ENCODE measurements at places on chromosomes 11 and 22.

DNA sequence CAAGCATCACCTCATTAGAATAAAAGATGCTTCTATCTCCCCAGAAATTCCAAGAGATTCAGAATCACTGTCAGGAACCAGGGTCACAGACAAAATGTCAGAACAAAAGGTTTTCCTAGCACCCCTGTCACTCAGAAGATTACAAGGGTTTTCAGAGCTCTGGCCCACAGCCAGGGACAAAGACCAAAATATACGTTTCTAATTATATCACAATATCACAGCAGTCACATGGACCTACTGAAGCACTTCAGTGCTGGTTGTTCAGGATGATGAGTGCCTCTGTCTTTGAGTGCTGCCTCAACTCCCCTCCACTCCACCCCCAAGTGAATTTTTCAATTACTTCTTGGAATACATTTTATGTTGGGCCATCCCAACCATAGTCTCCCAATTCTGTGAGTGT lies 21.9 kb upstream of the RTL6 start:
- no peak for DNase-seq

DNA sequence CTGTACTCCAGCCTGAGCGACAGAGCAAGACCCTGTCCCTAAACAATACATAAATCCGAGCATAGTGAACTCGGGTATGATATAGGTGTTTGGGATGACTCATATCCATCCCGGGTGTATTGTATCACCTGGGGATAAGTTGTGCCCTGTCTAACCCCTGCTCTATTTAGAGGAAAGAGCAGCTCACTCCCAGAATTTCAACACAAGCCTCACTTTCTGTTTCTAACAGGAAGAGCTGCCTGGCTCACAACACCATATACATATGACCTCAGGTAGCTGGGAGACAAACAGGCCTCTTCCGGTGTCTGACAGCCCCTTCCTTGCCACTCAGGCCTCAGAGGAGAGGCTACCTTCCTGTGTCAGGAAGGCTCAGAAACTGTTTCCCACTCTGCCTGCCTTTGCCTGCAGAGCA lies 9.9 kb upstream of the MICALL1 start:
- DNase-seq: no peak

GRCh38 chr11:103619480-103619879 lies 417.0 kb upstream of the DDI1 start:
- no peak for DNase-seq

DNA sequence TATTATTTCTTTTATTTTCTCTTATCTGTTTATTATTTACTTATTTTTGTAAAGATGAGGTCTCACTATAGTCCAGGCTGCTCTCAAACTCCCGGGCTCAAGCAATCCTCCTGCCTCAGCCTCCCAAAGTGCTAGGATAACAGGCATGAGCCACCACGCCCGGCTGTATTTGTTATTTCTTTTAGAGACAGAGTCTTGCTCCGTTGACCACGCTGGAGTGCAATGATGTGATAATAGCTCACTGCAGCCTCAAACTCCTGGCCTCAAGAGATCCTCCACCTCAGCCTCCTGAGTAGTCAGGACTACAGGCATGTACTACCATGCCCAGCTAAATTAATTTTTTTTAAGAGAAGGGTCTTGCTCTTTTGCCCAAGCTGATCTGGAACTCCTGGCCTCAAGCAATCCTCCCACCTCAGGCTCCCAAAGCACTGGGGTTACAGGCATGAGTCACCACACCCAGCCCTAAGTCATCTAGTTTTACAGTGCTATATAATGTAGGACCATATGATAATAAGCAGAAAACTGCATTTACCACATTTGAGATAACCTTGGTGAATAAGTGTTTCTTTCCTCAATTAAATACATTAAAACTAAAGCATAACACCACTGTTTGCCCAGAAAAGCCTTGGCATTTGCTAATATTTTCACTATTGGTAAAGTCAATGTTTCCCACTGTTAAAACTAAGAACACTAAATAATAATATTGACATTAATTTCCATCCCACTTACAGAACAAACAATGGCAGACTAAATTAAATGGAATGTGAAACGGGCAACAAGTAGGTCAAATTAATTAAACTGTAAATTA lies 127.5 kb downstream of the SIK3 start:
- no peak for DNase-seq

GRCh38 chr11:28259177-28259843 lies 151.1 kb downstream of the METTL15 start:
- DNase-seq: no peak

GRCh38 chr11:28701760-28702449 lies 593.7 kb downstream of the METTL15 start:
- no peak for DNase-seq

DNA sequence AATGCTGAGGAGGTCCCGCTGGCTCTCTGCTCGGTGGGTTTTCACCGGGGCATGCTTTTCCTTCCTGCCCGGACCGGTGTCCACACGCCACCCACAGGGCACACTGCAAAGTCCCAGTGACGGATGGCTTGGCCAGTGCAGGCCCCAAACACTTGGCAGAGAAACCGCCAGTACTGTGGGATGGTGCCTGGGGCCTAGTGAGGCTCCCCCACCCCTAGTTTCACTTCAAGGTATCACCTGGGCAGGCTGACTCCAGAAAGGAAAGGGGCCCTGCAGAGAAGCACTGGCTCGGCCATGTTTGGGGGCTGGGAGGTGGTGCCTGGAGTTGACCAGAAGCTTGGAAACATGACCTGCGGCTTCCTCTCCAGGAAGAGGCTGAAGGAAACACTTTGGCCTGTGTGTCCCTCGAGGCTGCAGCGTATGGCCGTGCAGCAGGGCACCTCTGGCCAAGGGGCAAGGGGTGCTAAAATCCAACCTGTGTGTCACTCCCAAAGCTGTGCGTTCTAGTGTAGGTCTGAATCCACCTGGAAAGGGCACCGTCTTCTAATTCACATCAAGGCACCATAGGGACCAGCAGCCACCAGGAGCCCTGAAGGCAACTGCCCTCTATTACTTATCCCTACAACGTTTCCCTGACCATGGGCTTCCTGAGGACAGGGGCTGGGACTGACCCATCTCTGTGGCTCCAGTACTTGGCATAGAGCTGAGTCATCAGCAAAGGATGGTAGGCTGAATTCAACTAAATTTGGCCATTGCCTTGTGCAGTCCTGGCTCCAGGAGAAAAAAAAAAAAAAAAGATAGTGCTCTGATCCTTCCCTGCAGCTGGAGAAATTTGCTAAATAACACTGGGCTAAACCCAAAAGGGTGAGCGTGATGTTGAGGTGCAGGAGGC lies 22.6 kb downstream of the TPBGL start:
- DNase-seq: peak; percentile 28

DNA sequence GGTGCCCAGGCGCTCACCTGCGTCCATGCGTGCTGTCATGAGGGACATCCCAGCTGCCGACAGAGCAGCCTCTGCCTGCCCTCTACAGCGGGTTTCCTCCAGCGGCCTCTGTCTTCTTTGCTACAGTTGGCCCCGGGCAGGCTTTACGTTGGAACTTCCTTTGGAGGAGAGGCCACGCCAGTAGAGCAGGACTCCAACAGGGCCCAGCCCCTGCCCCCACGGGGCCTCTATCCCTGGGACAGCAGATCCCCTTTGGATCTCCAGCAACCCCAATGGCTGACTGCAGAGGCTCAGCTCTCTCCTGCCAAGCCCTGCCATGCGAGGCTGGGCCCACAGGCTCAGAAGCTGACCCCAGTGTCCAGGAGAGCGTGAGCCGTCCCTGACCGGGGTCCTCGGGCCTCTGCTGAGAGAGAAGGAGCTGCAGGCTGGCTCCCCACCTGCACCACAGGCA lies 12.1 kb downstream of the TRPM5 start:
- no peak for DNase-seq

DNA sequence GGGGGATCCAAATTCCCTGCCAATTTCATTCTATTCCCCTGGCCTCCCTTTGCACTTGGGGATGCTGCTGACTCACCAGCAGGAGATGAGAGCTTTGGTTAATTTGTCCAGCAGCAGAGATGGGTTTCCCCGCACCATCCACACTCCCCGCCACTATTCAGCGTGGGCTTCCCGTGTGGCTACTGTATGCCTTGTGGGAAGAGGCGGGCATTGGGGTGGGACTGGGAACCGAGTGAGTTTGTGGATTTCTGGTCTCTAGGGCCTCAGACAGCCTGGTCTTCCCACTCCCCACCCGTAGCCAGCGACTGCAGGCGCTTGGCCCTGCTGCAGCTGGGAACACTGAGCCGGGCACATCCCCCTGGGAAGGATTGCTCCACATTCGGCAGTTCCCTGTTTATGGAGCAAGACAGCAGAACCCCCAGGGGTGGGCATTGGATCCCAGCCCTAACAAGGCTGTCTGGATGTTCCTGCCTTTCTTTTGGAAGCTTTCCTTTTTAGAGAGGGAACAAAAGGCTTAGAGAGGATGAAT lies 23.4 kb downstream of the KIAA1671 start:
- no peak for DNase-seq

GRCh38 chr22:29093501-29094300 lies 20.9 kb downstream of the KREMEN1 start:
- DNase-seq: no peak

- DNase-seq: no peak
Observed at GRCh38 chr11:75403037-75403436, 3.7 kb downstream of the RPS3 start.

DNA sequence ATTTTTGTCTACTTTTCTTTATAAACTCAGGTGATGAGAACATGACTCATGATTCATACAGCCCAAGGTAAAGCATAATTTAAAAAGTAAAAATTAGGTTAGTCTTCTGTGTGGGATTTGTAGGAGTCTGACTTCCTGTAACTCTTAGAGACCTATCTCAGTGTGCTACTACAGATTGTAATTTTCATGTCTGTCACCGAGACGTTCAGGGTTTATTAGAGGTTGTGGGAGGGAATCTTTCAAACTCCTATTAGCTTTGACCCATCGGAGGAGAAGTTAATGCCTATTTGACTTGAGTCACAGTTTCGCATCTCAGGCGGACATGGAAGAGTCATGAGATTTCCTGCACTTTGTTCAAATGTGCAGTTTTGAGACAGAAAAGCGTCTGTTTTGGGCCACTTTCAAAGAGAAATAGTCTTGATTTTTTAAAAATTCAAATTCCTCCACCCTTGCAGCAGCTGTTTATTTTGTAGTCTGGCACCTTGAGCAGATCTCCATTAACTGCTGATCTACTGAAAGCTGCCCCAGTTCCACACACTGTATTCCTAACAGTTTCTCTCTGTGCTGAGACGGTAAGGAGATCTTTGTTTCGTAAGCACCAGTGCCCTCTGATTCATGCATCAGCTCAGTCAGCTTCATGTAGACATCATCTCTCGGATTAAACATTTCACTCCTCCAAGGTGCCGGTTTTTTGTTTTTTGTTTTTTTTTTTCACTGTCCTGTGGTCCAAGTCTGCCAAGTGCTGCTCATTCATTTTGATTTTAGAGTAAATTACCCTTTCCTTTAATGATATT lies 24.3 kb downstream of the ALKBH3 start:
- DNase-seq: no peak

DNA sequence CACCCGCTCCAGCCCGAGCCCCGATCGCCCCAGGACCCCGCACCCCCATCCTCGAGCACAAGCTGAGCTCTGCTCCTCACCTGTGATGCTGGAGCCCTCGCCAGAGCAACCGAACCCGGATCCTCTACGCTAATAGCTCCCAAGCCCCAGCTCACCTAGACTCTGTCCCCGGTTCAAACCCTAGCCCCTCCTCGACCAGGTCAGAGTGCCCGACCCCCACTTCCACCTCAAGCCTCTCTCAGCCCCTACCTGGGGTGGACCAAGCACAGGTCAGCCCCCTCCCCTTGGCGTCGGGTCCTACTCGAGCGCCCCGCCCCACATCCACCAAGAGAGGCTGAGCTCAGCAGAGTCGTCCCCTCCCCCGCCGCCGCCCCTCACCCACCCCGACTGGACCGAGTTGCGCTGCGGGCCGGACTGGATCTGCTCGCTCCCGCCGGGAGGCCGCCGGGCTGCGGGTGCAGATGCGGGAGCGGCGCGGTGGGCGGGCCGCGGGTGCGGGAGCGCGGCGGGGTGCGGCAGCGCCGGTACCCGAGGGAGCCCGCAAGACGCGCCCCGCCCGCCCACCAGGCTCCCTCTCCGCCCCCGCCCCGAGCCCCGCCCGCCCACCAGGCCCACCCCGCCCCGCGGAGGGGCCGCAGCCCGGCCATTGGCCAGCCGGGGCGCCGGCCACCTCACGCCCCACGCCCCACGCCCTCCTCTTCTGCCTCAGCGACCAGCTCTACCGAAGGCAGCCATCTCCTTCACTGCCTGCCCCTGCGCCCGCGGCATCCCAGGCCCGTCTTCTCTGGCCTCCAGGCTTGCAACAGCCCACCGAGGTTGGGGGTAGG lies 577 bp upstream of the DKK3 start:
- DNase-seq: no peak
